Lower leg skin (tissue), 4 donors: ENCODE measurements at places on chromosomes 2 and 18.

DNA sequence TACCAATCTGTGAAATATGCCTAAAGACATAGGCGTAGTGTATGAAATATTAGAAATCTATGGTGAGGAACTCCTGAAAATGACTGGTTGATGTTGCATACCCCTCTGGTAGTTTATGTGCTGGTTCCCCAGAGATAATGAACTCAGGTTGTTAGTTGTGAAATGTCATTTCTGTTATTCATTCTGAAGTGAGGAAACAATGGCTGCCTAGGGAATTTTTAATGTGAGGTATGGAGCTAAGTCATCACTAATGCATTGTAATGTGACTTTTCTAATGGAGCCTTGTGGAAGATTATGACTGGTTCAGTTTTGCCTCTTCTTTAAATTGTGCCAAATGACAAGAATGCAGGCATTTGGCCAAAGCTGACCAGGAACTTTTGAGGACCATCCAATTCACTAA, 61.6 kb upstream of the RAB27B start:
- no peak for DNase-seq

DNA sequence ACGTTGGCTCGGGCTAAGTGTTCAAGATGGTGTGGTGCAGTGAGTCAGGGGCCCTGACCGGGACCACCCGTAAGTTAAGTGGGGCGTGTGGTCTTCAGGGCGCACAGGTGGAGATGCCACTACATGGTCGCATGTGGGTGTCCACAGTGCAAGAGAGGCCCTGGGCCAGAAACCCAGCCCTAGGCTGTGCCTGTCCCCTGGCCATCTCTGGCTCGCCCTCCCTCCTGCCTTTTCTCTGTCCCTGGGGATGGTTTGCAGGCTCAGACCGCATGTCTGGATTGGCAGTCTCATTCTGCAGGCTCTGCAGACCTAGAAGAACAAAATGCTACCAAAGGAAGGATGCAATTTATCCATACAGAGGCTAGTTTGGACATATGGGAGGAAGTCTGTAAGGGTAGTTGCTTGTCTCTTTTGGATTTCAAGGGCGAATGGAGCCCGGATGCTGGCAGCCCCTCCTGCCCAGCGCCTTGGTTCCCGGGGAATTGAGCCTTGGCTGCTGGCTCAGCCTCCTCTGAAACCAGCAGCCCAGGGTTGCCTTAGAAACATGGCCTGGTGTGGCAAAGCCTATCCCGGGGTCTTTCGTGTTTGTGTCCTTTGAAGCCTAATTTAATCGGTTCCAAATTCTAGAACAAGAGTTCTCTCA, 417.5 kb upstream of the HS6ST1 start:
- DNase-seq = peak; percentile 79

GRCh38 chr2:18125303-18125702, 246.8 kb downstream of the KCNS3 start:
- no peak for DNase-seq

DNA sequence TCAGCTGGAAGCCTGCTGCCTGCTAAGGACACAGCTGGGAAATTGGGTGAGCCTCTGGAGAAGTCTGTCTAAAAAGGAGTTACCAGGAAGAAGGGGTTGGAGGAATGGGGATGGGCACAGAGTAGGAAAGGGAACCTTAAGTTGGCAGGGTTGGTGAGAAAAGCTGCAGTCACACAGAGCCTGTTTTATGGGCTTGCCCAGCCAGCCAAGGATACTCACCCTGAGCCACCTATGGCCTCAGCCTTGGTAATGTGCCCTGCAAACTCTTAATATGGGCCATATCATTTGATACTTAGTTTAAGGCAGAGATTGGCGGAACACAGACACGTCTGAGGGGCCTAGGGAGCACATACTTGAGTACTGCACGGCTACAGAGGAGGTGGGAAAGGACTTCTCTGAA, 418.3 kb upstream of the RAB12 start:
- no peak for DNase-seq

GRCh38 chr2:128084757-128085156, 6.2 kb upstream of the UGGT1 start:
- no peak for DNase-seq

DNA sequence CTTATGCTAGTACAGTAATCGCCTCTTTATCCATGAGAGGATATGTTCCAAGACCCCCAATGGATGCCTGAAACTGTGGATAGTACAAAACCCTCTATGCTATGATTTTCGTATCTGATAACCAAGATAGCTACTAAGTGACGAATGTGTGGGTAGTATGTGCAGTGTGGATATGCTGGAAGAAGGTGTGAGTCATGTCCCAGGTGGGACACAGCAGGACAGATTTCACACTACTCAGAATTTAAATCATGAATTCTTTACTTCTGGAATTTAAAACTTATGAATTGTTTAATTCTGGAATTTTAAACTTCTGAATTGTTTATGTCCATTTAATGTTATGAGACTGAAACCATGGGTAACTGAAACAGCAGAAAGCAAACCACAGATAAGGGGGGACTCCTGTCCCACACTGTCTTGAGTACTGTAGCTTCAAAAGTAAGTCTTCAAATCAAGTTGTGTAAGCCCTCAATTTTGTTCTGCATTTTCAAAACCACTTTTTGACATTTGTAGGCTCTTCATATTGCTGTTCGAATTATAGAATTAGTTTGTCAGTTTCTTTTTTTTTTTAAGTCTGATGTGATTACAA, 116.0 kb downstream of the LTBP1 start:
- no peak for DNase-seq

- DNase-seq = no peak
Observed at GRCh38 chr2:36819095-36819711, 122.7 kb downstream of the VIT start.

DNA sequence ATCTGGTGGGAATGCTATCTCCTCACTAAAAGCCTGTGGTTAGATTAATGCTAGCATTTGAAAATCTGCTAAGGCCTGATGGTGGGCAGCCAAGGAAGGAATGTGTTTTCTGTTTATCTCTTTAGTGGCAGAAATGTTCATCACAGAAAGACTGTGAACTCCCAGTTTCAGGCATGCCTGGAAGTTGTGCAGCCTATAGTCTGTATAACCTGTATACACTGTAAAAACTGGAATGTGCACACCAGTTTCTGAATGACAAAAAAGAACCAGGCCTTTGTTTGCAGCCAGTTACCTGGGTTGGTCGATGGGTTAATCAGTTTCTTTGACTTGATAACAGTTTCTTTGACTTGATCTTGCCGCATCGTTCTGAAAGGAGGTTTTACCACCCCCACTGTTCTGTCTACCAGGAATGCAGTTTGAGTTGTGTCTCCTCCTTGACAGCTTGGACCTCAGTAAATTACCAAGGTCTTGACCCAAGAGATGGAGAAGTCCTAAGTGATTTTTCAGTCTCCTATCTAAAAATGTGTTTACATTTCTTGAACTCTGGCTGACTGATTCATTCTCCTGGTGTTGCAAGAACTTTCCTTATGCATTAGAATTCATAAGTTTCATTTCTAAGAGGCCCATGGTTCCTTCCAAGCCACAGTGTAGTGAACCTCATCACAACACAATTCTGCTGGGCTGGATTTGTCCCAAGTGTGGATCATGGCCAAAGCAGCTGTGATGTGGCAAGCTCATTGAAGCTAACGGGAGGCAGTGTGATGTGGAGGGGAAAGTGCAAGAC, 62.2 kb downstream of the KIAA2012 start:
- DNase-seq = peak; percentile 71

GRCh38 chr2:159545085-159545484, 71.3 kb downstream of the BAZ2B start:
- DNase-seq = no peak

GRCh38 chr2:219681694-219682300, 54.4 kb downstream of the SLC4A3 start:
- DNase-seq = no peak

GRCh38 chr2:216649574-216649973, 16.4 kb downstream of the IGFBP2 start:
- DNase-seq = no peak

- DNase-seq = no peak
Observed at GRCh38 chr2:5230855-5231254, 461.3 kb upstream of the SOX11 start.

- DNase-seq = no peak
Observed at GRCh38 chr2:69134306-69134945, 121.4 kb downstream of the ANTXR1 start.

- no peak for DNase-seq
Observed at GRCh38 chr18:398935-399630, 101.4 kb downstream of the COLEC12 start.

DNA sequence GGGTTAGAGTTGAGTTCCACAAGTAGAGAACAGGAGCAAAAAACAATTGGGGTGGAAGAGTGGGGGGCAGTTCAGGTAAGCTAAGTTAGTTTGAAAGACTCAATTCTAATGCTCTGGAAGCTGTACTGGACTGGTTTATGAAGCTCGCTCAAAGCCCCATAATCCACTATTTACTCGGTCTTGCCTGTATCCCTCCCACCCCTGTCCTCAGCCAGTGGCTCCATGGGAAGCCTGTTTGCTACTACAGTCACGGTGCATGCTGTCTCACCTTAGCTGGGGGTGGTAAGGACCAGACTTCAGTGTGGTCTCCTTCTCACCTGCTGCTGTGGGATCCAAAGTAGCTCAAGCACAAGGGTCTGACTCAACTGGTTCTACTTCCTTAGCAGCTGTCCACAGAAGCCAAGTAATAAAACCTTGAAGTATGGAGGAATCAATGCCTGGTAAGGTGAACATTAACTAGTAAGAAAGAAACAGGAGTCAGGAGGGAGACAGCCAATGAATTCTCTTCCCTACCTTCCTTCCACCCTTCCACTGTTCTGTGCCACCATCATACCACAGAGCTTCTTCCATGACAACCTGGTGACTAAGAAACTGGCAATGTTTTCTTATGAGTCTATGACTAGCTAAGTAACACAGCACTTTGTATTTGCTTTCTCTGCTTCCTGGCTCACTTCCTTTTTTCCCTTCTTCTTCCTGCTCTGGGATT, 230.8 kb downstream of the SRBD1 start:
- no peak for DNase-seq

- DNase-seq = no peak
Observed at GRCh38 chr18:45837283-45838070, 12.0 kb downstream of the SIGLEC15 start.

- no peak for DNase-seq
Observed at GRCh38 chr2:204072443-204073324, 136.1 kb downstream of the ICOS start.

GRCh38 chr2:141554810-141555209, 576.0 kb downstream of the LRP1B start:
- DNase-seq = no peak

DNA sequence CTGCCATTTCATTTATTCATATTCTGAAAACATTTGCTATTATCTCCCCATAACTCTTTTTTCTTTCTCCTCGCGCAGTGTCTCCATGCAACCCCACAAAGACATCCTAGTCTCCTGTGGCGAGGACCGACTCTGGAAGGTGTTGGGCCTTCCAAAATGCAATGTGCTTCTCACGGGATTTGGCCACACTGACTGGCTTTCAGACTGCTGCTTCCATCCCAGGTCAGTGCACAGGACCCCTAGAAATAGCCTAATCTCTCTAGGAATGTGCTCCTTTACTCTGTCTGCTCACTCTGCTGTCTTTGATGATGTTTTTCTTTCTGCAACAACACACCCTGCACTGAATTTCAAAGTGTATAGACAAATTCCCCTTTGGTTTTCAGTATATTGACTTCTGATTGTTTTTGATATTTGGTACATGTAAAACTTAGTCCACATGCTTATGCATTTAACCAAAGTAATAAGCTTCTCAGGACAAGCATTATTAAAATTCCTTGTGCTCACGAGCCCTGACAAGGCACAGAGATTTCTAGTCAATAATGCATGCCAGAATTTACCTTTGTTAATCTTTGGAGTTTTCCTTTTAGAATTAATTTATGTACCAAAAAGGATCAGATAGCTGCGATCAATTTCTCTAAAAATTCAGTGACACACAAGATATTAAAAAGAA, 548.3 kb upstream of the VWC2L start:
- no peak for DNase-seq

- no peak for DNase-seq
Observed at GRCh38 chr18:63099091-63099840, 220.3 kb downstream of the BCL2 start.

GRCh38 chr2:105546628-105546974, 147.8 kb upstream of the FHL2 start:
- DNase-seq = peak; percentile 70

DNA sequence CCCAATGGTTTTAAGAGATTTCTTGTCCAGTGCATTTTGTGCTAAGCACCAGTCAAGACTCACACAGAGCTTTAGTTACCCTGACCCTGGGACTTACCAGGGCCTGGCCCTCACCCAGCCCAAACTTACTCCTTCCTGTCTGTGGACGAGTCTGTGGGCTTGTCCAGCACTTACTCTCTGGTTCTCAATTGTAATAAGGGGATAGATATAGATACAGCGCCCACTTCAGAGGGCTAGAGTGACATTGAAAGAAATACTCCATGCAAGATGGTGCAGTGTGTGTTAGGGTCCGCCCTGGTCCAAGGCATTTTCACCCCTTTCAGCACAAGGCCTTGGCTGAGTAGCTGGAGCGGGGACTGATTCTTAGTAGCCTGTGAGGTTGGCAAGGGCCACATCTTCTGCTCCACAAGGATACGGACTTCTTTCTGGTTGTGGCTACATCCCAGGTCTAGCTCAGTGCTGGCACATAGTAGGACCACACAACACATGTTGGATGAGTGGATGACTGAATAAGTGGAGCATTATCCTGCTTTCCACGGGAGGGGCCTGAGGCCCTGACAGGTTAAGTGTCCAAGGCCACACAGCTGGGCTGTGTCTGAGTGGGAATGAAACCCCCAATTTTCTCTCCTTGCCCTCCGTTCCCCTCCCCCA, 3.8 kb upstream of the ARID5A start:
- DNase-seq = no peak

GRCh38 chr18:55588111-55588869, at the start of gene TCF4:
TCF4 (minus strand) TSS chr18:55588192; CDS start chr18:55587116, 1,076 bp downstream.
- peak; percentile 88 for DNase-seq

GRCh38 chr18:36381075-36381474, 83.6 kb downstream of the FHOD3 start:
- DNase-seq = peak; percentile 74

DNA sequence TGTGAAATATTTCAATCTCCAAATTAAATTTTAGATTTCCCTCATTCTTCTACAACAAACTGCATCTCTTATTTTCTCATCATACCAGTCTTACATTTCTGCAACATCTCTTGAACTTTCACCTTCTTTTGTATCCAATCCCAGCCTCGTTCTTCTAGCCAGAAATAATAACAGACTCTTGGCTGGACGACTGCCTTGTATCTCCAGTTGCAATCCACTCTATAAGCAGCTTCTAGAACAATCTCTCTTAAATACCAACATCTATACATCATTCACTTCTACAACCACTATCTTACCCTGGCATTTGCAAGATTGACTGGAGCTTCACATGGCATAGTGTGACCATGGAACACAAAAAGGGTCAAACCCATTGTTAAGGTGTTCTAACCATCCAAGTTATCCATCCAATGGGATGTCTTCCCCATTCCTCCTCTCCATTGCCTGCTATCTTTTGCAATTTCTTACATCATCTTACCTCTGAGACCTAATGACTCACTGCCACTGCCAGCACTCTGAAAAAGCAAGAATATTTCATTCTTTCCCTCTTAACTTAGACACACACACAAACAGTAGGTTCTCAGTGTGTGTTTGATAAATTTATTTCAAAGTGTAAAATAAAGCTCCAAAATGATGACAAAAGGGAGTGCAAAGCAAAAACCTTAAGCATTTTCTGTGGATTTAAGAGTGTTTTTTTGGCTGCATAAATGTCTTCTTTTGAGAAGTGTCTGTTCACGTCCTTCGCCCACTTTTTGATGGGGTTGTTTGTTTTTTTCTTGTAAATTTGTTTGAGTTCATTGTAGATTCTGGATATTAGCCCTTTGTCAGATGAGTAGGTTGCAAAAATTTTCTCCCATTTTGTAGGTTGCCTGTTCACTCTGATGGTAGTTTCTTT, 145.6 kb downstream of the METTL4 start:
- no peak for DNase-seq

GRCh38 chr2:118875318-118875717, 27.9 kb upstream of the EN1 start:
- DNase-seq = no peak
